ENCODE measurements at places on chromosomes 12 and 14. TPM values are rescaled to one million over a fixed set of nuclear protein-coding genes. Genes with fewer than 3 reads are reported as not detected.

DNA sequence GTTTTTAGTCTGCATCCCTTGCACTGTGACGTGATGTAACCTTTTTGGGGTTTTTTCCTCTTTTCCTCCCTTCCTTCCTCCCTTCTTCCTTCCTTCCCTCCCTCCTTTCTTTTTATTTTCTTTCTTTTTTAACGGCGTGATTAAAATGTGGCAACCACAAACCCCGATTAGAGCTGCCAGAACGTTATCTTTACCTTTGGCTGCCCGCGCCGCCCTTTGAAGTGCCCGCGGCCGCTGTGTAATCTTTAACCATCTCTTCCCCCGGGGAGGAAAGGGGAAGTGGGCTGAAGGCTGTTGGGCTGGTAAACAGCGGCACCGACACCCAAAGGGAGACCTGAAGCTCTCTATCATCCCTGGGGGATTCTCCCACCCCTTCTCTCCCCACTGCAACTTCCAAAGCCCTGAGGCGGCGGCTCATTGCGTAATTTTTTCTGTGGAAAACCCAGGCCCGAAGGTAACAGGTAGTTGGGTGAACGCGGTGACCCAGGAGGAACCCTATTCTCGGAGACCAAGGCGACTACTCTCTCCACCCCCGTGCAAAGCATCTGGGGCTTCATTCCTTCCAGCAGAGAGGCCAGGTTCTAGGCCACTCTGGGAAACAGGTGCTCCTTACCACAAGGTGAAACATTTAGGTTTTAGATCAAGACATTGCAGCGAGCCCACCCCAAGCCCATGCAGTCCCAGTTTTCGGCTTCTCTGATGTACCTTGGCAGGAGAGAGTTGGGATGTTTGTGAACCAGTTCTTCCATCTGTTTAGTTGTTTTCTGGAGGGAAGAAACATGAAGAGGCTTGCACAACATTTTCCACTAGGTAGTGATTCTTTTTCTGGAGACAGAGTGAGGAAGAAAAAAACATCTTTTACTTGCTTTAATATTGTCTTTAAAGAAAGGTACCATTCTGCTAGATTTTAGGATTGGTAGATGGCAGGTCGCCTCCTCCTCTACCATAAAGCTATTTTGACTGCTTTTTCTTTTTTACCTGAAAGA lies 1.5 kb downstream of the LGR5 start:
- no peak for DNase-seq

- no peak for DNase-seq
Measured at GRCh38 chr12:6333566-6333965, 8.3 kb downstream of the TNFRSF1A start.

GRCh38 chr14:66628636-66629035 lies 120.7 kb downstream of the GPHN start:
- DNase-seq, result no peak

- no peak for DNase-seq
Measured at GRCh38 chr12:78483767-78484315, 380.7 kb upstream of the SYT1 start.

DNA sequence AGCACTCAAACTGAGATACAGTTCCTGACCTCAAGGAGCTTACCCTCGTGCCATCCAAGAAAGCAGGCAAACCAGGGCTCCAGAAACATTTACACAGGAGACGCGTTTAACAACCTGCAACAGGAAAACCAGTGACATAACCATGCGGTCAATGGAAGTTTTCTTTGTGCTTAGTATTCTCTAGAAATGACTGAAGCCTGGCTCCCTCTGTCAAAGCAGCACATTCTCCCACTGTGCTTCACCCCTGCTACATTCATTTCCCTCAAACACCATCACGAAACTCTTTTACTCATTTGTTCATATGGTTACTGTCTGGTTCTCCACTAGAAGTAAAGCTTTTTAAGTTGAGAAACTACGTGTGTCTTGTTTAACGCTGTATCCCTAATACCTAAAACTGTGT lies 161.3 kb upstream of the CCND2 start:
- no peak for DNase-seq

DNA sequence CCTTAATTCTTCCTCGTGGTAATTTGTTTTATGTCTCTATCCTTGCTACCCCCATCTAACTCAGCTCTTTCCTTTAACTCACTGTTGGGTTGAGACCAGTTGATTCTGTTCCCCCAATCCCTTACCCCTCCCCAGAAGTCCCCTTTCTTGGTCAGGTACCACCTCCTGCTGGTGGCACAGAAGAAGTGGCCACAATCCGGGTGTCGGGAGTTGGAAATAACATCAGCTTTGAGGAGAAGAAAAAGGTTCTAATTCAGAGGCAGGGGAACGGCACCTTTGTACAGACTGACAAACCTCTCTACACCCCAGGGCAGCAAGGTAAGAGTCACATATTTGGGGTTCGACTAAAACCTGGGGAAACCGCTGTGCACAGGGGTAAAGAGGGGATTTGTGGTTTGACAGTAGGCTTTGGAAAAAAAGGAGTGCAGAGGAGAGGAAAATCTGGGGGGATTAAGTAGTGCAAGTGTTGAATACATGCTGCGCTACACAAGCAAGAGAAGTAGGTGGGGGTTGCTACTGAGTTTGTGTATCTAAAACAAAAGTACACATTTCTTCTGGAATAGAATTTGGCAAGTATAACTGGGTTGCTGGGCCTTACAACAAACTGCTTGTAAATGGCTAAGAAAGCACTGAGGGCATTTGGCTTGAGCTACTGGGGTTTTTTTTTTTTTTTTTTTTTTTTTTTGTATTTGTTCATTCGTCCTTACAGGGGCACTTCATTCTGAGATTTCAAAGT lies 1.3 kb downstream of the A2ML1 start:
- DNase-seq, result no peak

DNA sequence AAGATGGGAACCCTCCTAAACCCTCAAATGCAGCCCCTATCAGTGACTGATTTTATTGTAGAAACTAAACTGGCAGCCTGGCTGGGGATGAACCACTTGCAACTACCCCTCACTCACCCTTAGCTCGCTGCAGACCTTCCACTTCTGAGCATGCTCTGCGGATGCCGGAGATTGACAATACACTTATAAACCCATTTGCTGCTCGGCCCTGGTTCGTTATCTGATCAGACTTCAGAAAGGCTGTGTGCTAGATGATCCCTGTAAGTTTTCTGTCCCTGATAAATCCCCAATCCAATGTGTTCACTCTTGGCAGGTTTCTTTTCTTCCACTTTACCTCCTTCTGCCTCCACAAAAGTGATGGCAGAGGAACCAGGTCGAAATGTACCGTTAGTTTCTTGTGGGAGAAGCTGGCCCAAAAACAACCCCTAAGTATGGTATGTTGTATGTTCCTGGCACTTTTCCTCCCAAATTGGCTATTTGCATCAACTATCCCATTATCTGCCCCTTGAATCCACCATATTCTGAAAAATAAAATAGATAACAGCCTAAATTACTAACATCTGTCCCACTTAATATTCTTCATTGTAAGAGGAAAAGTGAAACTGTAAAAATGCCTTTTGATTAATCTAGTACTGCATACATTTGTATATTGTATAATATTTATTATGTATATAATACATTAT lies 18.8 kb downstream of the RPH3A start:
- no peak for DNase-seq

DNA sequence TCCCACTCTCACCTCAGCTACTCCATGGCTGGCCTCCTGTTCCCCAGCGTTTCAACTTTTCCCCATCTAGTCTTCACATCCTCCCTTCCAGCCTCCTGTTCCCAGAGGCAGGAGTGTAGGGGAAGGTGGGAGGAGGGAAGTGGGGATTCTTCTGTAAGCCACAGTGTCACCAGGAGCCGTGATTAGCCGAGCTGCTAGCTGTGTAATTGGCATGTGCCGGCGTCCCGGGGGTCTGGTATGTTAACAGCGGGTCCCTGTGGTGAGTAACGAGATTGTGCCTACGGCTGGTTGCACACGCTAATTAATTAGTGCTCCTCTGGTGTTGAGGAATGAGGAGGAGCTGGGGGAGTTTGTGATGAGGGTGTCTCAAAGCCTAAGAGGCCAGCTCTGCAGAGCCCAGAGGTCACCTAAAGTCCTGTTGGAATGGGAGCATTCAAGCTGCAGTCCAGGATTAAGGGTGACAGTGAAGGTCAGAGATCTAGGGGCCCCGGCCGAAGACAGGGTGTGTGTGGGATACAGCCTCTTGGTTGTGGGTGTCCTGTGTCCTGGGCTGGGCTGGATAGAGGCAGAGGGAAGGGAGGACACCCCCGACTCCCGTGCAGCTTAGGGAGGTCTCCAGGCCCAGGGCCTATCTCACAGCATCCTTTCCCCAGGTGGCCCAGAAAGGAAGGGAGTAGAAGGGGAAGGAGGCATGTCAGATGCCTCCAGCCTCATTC lies 10.0 kb upstream of the CALCOCO1 start:
- no peak for DNase-seq

DNA sequence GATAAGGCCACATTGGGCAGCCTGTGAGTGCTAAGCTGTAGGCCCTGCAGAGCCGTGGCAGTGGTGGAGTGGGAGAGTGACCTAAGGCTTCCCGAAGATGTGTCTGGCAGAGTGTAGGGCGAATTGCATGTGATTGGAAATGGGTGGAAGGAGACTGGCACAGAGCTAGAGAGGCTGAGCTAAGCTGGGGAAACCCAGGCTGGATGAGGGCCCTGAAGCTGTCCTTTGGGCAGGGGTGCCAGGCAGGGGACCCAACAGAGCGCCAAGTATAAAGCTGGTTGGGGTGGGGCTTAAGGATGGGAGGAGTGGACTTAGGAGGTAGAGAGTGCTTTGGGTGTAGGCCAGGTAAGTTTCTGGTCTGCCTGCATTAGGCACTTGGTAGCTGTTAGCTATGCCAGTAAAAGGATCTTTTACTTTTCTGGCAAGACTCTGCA lies 47.9 kb downstream of the WDR20 start:
- no peak for DNase-seq

DNA sequence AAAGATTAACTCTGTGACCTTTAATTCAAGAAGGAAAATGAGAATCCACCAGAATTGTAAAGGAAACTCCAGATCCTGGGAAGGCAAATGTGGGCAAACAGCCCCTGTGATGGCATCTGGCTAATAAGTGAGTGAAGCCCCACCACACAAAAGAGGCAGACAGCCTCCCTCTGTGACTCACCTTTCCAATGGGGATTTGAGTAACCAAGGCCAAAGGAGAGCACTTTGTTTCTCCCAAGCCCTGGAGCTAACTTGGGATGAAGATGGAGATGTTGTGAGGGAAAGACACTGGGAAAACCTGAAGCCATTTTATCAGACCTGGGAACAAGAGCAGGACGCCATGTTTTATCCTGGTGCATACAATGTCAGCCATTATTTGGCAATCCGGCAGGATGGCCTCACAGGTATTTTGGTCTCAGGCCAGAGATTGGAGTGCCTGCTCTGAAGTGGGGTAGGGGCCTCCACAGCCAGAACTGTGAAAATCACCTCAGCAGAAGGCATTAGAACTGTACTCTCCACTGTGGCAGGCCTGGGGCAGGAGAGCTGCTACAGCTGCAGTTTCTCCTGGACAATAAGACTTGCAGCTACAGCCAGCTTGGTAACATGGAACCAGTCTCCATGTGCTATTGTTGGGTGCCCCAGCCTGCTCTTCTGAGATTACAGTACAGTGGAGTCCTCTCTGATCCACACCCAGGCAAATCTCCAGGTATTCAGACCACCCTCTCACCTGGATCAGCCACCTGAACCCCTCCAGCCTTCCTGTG lies 96.6 kb upstream of the PCED1B start:
- no peak for DNase-seq

DNA sequence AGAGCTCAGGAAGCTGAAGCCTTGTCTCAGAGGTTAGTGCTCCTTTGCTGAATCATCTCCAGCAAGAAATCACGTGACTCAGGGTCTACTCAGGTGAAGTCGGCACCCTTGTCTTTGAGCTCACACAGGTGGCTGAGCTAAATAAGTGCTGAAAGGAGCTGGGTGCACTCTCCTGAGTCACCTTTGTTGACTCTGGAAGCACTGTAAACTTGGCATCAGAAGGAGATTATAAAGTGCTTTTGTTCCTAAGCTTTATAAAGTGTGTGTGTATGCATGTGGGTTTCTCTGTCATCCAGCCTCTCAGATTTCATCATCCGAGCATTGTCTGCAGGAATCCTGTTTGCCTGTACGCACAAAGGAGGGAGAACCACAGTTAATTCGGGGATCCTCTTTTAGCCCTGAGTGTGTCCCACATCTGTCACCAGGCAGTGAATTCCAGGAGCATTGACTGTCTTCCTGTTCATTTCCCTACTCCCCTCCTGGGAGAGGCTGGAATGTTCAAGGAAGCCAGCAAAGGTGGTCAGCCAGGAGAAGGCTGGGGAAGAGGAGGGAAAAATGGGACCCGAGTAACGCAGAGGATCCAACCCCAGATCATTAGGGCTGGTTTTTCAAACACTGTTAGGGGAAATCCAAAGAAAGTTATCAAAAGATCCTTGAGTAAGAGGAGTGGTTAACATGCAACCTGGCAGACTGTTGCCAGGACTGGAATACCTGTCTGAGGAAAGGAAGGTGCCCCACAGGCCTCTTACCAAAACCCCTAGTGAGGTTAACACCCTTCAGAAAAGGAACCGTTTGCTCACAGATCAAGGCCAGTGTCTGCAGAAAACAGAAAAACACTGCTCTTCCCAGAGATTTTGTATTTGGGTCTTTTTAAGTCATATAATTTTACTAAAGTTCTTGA lies 157.5 kb upstream of the HIF1A start:
- DNase-seq, result no peak

DNA sequence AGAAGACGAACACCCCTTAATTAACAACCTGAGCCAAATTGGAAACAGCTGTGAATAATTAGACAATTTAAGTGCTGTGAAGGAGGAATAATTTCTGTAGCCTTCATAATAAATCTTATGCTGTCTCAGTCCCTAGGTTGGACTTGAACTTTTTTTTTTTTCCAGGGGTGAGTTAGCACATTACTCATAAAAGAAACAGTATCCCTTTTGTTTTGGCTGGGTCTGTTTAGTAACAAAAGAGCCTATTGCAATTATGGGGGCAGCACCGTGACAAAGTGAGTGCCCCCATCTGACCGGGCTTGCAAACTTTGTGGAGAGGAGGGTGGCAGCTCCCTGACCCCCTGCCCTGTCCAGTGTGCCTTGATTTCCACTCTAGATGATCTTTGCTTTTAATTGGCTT lies 167.4 kb downstream of the DICER1 start:
- DNase-seq, result no peak

Gene HSPB8
- total RNA-seq, result not detected

Gene PLA2G1B
- not detected for total RNA-seq

Gene SYNE2
- total RNA-seq, result 77.7 TPM

Gene ACVR1B
- total RNA-seq, result 4.5 TPM

Gene CYP27B1
- 3.3 TPM for total RNA-seq

Gene OLR1
- not detected for total RNA-seq

Gene SDR9C7
- not detected for total RNA-seq

Gene RTN1
- not detected for total RNA-seq

Gene MMP14
- 1.9 TPM for total RNA-seq

Gene MAP1LC3B2
- total RNA-seq, result 0.68 TPM

Gene CCND2
- total RNA-seq, result 389 TPM
